ENCODE measurements at places on chromosomes 3 and 15. TPM values are rescaled to one million over a fixed set of nuclear protein-coding genes. Genes with fewer than 3 reads are reported as not detected.

IGSF11 gene
- total RNA-seq: 5.6 TPM

ZNF385D gene
- total RNA-seq: 0.05 TPM

TMED3 gene
- 198 TPM for total RNA-seq

GOLGA8M gene
- total RNA-seq: not detected

ST8SIA2 gene
- total RNA-seq: 0.50 TPM

SCN5A gene
- total RNA-seq: 0.33 TPM

TEX55 gene
- not detected for total RNA-seq

IQCH gene
- 1.8 TPM for total RNA-seq

THBS1 gene
- total RNA-seq: 23.9 TPM

CYP11A1 gene
- not detected for total RNA-seq

LPCAT4 gene
- total RNA-seq: 66.4 TPM

KLHL40 gene
- total RNA-seq: not detected

Measured in A549 treated with CORT108297 at 1 μM for 4 hours (cell line).